Memory B cell (primary cell): ENCODE measurements at places on chromosomes 6 and 20.

DNA sequence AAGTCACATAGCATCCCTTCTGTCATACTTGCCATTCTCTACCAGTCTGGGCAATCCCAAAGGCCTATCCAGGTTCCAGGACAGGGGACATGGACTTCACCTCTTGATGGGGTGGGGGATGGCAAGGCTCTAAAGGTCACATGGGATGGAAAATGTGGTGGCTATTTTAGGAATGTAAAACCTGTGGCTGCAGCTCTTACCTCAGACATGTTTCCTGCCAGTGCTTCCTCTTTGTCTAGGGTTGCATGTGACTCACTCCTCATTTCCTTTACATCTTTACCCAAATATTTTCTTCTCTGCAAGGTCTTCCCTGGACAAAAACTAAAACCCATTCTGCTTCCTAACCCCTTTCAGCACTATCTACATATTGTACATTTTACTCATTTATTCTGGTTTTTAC lies 135.7 kb downstream of the BTBD3 start:
- no peaks in the 10 kb centered on the region for H3K27me3 ChIP-seq
- H3K27ac ChIP-seq, result peak overlapping the region; percentile 33
- DNase-seq, result no peak
- no peak overlapping the region for H3K4me3 ChIP-seq

- no peak overlapping the region for H3K27ac ChIP-seq
- no peaks in the 10 kb centered on the region for H3K36me3 ChIP-seq
- no peaks in the 10 kb centered on the region for H3K27me3 ChIP-seq
- no peak for DNase-seq
- no peaks in the 10 kb centered on the region for H3K4me1 ChIP-seq
Measured at GRCh38 chr20:59810449-59811187, 122.8 kb downstream of the SYCP2 start.

GRCh38 chr6:100691972-100692371 lies 189.2 kb downstream of the ASCC3 start:
- H3K4me1 ChIP-seq, result no peaks in the 10 kb centered on the region
- H3K27me3 ChIP-seq, result no peaks in the 10 kb centered on the region
- no peak overlapping the region for H3K4me3 ChIP-seq

DNA sequence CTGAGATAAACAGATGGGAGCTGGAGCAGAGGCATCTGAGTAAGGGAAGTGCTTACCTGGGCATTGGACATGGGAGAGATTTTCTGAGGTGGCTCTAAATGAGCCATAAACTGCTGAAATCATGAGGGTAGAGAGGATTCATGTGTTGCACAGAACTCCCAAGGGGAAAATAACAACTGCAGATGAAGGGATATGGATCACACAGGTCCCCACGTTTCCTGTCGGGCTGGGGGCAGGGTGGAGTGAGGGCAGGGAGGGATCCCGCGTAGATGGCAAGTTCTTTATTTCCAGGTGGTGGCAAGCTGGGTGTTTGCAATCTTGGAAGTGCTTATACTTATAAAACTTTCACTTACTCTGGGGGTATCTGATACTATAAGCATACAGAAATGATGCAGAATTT lies 422.6 kb upstream of the FLRT3 start:
- no peak overlapping the region for H3K27ac ChIP-seq
- no peaks in the 10 kb centered on the region for H3K36me3 ChIP-seq

GRCh38 chr6:15569035-15569995 lies 93.5 kb downstream of the DTNBP1 start:
- peak overlapping the region; percentile 1 for H3K27ac ChIP-seq
- no peaks in the 10 kb centered on the region for H3K27me3 ChIP-seq
- peaks cover 21% of the 10 kb centered on the region for H3K4me1 ChIP-seq
- H3K36me3 ChIP-seq, result peaks cover 26% of the 10 kb centered on the region
- no peak overlapping the region for H3K4me3 ChIP-seq

DNA sequence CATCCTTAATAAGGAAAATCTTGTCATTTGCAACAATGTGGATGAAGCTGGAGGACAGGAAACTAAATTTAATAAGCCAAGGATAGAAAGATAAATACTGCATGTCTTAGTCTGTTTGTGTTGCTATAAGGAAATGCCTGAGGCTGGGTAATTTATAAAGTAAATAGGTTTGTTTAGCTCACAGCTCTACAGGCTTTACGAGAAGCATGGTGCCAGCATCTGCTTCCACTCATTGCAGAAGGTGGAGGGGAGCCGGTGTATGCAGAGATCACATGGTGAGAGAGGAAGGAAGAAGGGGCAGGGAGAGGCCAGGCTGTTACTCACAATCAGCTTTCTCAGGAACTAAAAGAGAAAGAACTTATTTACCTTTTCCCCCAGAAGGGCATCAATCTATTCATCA lies 118.9 kb upstream of the SMLR1 start:
- no peak overlapping the region for H3K4me3 ChIP-seq
- no peak overlapping the region for H3K27ac ChIP-seq
- H3K36me3 ChIP-seq, result no peaks in the 10 kb centered on the region
- peaks cover 3% of the 10 kb centered on the region for H3K27me3 ChIP-seq

- no peaks in the 10 kb centered on the region for H3K27me3 ChIP-seq
- no peak overlapping the region for H3K4me3 ChIP-seq
- no peaks in the 10 kb centered on the region for H3K36me3 ChIP-seq
- H3K4me1 ChIP-seq, result peaks cover 2% of the 10 kb centered on the region
- DNase-seq, result no peak
Measured at GRCh38 chr20:8408587-8409307, 276.7 kb downstream of the PLCB1 start.

DNA sequence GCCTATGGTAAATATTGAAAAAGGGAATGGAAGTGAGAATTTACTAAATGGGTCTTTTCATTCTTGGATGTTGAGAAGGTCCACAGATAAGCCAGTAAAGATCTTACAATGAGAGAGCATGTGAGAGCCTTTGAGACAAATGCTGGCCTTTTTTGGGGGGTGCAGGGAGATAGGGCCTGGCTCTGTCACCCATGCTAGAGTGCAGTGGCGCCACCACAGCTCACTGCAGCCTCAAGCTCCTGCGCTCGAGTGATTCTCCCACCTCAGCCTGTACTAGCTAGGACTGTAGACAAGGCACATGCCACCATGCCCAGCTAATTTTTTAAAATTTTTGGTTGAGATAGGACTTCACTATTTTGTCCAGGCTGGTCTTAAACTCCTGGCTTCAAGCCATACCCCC lies 63.2 kb upstream of the TMEM181 start:
- H3K36me3 ChIP-seq, result peaks cover 35% of the 10 kb centered on the region
- no peak for DNase-seq
- no peak overlapping the region for H3K27ac ChIP-seq

GRCh38 chr6:54801669-54802068 lies 44.9 kb upstream of the FAM83B start:
- H3K36me3 ChIP-seq, result no peaks in the 10 kb centered on the region
- DNase-seq, result no peak
- no peak overlapping the region for H3K27ac ChIP-seq
- no peaks in the 10 kb centered on the region for H3K27me3 ChIP-seq
- no peaks in the 10 kb centered on the region for H3K4me1 ChIP-seq

- H3K27me3 ChIP-seq, result peaks cover 44% of the 10 kb centered on the region
- no peak overlapping the region for H3K4me3 ChIP-seq
- no peak overlapping the region for H3K27ac ChIP-seq
- peaks cover 6% of the 10 kb centered on the region for H3K4me1 ChIP-seq
Measured at GRCh38 chr20:2756056-2756611, 44.3 kb downstream of the CPXM1 start.

DNA sequence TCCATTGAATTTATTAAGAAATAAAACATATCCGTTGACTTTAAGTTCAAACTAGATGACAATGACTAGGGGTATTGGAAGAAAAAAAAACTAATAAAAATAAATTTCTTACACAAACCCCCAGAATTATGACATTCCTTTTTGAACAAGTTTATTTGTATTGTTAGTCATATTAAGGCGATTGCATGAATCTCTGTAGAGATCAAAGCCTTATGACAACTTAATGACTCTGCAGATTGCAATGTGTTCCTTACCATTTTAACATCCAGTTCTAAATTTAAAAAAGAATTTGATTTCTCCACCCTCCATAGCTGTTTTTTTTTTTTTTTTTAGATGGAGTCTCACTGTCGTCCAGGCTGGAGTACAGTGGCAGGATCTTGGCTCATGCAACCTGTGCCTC lies 189.8 kb upstream of the CEP162 start:
- H3K4me1 ChIP-seq, result no peaks in the 10 kb centered on the region
- no peaks in the 10 kb centered on the region for H3K27me3 ChIP-seq
- no peaks in the 10 kb centered on the region for H3K36me3 ChIP-seq
- DNase-seq, result no peak

DNA sequence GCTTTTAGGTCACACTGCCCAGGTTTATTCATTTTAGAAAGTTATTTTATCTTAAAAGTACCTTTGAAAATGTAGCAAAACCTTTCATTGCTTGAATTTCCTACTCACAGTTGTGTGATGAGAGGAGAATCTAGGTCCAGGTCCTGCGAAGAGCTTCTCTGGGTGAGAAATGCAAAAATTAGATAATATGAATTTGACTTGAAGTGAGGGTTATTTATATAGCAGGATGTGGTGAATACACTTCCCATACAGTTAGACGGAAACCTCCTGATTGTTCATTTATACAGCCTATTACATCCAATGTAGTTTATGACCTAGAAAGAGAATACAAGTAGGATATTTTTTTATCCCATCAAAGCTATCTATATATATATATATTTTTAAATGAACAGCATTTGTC lies 30.5 kb downstream of the CDKAL1 start:
- no peak overlapping the region for H3K4me3 ChIP-seq
- no peak overlapping the region for H3K27ac ChIP-seq
- peaks cover 12% of the 10 kb centered on the region for H3K36me3 ChIP-seq
- H3K27me3 ChIP-seq, result no peaks in the 10 kb centered on the region

DNA sequence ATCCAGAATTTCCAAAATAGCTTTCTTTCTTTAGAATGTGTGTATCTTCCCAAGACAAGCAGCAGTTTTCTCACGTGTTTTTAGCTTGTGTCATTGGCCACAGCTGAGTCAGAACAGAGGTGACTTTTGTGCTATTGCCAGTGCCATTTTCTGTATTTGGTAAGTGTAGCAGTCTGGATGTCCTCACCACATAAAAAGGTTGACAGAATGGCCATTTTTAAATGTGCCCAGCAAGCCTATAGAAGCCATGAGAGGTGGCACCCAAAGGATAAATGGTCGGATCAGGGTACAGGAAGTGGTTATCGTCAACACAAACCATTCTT lies 269.5 kb upstream of the HSF2 start:
- no peak overlapping the region for H3K27ac ChIP-seq
- H3K27me3 ChIP-seq, result no peaks in the 10 kb centered on the region
- no peak overlapping the region for H3K4me3 ChIP-seq
- no peak for DNase-seq

DNA sequence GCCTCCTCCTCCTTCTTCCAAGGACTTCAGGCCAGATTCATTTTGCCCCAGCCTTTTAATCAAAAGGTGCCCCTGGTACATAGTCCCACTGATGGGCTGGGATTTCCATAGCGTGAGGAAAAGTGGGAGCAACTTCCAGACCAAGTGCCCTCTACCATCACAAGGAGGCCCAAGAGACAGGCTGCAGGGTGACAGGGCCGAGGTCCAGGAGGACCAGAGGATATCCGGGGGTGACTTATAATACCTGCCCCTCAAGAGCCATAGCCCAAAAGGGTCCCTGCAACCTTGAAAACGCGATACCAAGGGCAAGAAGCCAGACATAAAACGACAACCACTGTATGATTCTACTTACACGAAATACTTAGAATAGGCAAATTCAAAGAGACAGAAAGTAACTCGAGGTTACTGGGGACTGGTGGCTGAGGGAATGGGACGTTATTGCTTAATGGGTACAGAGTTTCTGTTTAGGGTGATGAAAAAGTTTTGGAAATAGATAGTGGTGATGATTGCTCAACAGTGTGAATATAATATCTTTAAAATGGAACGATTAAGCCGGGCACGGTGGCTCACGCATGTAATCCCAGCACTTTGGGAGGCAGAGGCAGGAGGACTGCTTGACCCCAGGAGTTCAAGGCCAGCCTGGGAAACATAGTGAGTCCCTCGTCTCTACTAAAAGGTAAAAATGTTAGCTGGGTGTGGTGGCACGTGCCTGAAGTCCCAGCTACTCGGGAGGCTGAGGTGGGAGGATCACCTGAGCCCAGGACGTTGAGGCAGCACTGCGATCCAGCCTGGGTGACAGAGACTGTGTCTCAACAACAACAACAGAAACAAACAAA lies 71.9 kb downstream of the NOL4L start:
- no peak overlapping the region for H3K27ac ChIP-seq
- peaks cover 24% of the 10 kb centered on the region for H3K36me3 ChIP-seq
- no peak overlapping the region for H3K4me3 ChIP-seq
- peaks cover 17% of the 10 kb centered on the region for H3K4me1 ChIP-seq

- H3K4me3 ChIP-seq, result peak overlapping the region; percentile 98
- no peaks in the 10 kb centered on the region for H3K27me3 ChIP-seq
- no peak for DNase-seq
- peaks cover 19% of the 10 kb centered on the region for H3K4me1 ChIP-seq
- peaks cover 4% of the 10 kb centered on the region for H3K36me3 ChIP-seq
Measured at GRCh38 chr6:27693766-27694546, 218.2 kb downstream of the OR2B2 start.

GRCh38 chr6:158489441-158489840 lies 70.5 kb upstream of the TMEM181 start:
- H3K27me3 ChIP-seq, result no peaks in the 10 kb centered on the region
- DNase-seq, result no peak

GRCh38 chr20:45487231-45487635 lies 17.7 kb downstream of the WFDC2 start:
- no peak overlapping the region for H3K27ac ChIP-seq
- H3K4me1 ChIP-seq, result peaks cover 2% of the 10 kb centered on the region
- peaks cover 12% of the 10 kb centered on the region for H3K27me3 ChIP-seq
- no peak overlapping the region for H3K4me3 ChIP-seq
- no peaks in the 10 kb centered on the region for H3K36me3 ChIP-seq
- DNase-seq, result no peak

- no peaks in the 10 kb centered on the region for H3K27me3 ChIP-seq
- no peaks in the 10 kb centered on the region for H3K4me1 ChIP-seq
- DNase-seq, result no peak
- H3K36me3 ChIP-seq, result no peaks in the 10 kb centered on the region
- H3K27ac ChIP-seq, result no peak overlapping the region
- no peak overlapping the region for H3K4me3 ChIP-seq
Measured at GRCh38 chr6:8335381-8335780, 100.0 kb downstream of the SLC35B3 start.

DNA sequence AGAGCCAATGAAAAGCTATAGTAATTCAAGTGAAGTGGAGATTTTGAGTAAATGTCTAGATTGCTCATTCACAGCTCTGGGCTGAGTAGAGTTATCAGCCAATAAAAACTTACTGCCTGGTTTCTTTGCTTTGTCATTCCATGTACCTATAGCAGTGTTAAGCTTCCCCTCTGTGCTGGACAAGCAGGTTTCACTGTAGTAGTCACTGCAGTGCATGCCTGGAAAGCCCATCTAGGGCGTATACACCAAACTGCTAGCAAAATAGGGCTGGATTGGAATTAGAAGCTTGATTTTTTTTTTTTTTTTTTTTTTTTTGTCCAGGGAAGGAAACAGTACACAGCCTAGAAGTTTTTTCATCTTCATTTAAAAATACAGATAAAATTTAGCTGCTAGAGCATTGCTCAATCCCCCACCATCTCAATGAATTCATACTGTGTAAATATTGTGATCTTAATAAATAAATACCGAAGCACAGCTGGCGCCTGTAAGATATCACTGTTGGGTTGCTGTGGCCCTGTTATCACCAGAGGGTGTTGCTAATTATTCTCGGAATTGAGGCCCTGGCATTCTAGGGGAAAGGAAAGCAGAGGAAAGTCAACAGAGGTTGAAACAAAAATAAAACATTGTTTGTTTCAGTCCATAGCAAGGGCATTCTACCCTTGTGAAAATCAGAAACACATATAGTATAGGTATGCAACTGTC lies 968.5 kb upstream of the GJE1 start:
- H3K4me1 ChIP-seq, result no peaks in the 10 kb centered on the region
- no peak for DNase-seq
- H3K36me3 ChIP-seq, result no peaks in the 10 kb centered on the region
- no peak overlapping the region for H3K4me3 ChIP-seq

- H3K36me3 ChIP-seq, result no peaks in the 10 kb centered on the region
- DNase-seq, result no peak
- H3K4me1 ChIP-seq, result no peaks in the 10 kb centered on the region
- no peak overlapping the region for H3K27ac ChIP-seq
- H3K4me3 ChIP-seq, result no peak overlapping the region
- peaks cover 4% of the 10 kb centered on the region for H3K27me3 ChIP-seq
Measured at GRCh38 chr6:78829407-78829806, 37.9 kb upstream of the IRAK1BP1 start.
